ENCODE measurements at places on chromosomes 5 and 9. TPM values are rescaled to one million over a fixed set of nuclear protein-coding genes. Genes with fewer than 3 reads are reported as not detected.

- peak; percentile 77 for DNase-seq
These were observed 1.6 kb downstream of the CEMIP2 start for GRCh38 chr9:71766663-71767062.

GRCh38 chr5:160033546-160034252 lies 24.8 kb downstream of the TTC1 start:
- no peak for DNase-seq

GRCh38 chr5:62450259-62450658 lies 37.7 kb downstream of the IPO11 start:
- DNase-seq, result no peak

DNA sequence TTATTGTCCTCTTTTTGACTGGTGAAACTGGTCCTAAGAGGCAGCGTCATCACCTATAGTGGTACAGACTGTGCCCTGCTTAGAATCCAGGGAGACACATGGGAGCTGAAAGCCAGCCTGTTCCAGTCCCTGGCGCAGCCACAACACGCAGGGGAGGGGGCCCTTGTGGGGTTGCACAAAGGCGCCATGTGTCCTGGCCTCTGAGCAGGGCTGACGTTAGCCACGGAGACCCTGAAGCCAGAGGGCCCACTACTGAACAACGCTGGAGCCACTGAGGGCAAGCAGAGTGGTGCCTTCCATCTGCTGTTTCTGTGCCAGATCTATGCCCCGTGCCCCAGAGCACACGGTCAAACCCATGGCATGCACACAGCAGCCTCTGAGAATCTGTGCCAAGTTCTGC lies 147.3 kb downstream of the ACTL7B start:
- DNase-seq, result no peak

TMOD1 gene
- 0.91 TPM for total RNA-seq

DNA sequence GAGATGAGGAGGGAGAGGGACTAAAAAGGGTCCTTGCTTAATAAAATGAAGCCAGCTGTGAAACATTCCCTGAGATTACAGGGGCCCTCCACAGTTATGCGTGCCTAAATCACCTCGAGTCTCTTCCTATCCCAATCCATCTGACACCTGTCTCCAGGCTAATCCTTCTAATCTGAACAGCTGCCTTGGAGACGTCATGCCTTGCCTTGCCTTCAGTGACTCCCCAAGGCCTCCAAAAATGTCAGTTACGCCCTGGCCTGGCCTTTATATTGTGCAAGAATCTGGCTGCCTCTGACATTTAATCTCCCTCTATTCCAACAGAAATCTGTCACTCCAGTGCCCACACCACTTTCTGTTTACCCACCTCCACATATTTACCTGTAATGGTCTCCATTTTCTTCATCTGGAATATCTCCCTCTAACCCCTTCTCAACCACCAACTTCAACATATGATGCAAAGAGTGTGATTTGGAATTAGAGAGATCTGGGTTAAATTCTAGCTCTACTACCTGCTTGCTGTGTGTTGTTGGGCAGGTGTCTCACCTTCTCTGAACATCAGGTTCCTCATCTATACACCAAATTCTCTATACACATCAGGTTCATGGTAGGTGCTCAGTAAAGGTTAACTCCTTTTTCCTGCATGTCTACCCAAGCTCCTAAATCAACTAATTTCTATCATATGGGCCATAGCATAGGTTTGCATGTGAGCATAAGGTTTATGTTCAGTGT lies 57.9 kb downstream of the PTCD2 start:
- DNase-seq, result no peak

GRCh38 chr5:17192191-17192590 lies 25.2 kb upstream of the BASP1 start:
- DNase-seq, result no peak

FCN2 gene
- total RNA-seq, result not detected

LCN15 gene
- total RNA-seq, result not detected

SMIM15 gene
- 92.8 TPM for total RNA-seq

SGTB gene
- 10.3 TPM for total RNA-seq

DNA sequence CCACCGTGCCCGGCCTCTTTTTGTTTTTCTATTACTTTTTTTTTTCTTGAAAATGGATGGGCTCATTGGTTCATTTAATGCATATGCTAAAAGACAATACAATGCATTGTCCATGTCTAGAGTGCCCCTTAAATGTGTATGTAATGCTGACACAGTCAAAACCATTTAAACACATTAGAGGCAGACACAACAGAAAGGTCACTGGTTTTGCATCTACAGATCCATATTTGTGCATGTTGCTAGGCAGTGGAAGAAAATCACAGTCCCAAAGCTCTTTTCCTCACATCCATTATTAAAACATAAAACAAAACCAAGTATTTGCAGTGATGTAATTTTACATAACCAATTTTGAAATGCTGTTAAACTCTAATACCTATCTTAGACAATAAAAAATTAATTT lies 389.0 kb downstream of the TAF11L14 start:
- DNase-seq, result no peak

DNA sequence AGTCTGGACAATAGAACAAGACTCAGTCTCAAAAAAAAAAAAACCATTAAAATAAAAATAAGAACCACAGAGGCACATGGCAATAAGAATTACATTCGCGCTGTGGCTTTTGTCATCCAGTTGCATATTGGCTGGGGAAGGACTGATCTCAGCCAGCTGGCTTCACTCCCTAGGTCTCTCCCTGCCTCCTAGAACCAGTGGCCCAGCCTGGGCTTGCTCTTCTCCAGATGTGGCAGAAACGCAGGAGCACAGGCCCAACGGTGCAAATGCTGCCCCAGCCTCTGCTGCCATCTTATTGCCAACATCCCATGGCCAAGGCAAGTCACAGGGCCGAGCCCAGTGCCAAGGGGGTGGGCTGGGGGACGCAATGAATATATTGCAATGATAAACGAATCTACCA lies 37.0 kb downstream of the NKX2-5 start:
- DNase-seq, result no peak

ITK gene
- 237 TPM for total RNA-seq

FOXD4L3 gene
- total RNA-seq, result not detected

WNT8A gene
- total RNA-seq, result not detected

PDE6A gene
- not detected for total RNA-seq

DNA sequence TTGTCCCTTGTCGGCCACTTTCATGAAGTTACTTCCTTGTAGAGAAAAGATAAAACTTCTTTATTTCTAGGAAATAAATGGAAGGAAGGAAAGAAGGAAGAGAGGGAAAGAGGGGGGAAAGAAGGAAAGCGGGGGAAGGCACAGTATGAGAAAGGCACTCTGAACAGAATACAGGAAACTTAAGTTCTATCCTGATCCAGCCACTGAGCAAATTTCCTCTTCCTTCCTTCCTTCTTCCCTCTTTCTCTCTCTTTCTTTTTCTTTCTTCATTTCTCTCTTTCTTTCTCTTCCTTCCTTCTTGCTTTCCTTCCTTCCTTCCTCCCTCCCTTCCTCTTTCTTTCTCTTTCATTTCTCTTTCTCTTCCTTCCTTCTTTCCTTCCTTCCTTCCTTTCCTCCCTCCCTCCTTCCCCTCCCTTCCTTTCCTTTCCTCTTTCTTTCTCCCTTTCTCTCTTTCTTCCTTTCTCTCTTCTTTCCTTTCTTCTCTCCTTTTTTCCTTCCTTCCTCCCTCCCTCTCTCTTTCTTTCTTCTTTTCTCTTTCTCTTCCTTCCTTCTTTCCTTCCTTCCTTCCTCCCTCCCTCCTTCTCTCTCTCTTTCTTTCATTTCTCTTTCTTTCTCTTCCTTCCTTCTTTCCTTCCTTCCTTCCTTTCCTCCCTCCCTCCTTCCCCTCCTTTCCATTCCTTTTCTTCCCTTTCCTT lies 240.2 kb upstream of the BRINP1 start:
- no peak for DNase-seq

DNA sequence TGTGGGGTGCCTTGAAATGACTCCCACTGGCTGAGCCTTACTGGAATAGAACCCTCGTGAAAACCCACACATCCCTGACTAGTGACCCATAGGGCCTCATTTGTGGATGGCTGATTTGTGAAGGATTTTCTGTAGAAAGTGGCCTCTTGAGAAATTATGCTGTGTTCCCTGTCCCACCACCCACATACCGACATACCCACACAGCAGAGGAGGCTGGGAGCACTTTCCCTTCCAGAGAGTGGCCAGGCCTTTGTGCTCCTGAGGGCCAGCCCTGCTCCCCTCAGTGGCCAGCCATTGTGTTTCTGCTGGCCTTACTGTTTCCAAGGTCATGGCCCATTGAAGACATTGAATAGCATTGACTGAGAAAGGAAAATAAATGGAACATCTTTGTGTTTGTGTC lies 29.6 kb downstream of the IL9 start:
- DNase-seq, result no peak

GRCh38 chr9:125984461-125984860 lies 237.3 kb downstream of the PBX3 start:
- no peak for DNase-seq

ABL1 gene
- total RNA-seq, result 32.6 TPM

DNA sequence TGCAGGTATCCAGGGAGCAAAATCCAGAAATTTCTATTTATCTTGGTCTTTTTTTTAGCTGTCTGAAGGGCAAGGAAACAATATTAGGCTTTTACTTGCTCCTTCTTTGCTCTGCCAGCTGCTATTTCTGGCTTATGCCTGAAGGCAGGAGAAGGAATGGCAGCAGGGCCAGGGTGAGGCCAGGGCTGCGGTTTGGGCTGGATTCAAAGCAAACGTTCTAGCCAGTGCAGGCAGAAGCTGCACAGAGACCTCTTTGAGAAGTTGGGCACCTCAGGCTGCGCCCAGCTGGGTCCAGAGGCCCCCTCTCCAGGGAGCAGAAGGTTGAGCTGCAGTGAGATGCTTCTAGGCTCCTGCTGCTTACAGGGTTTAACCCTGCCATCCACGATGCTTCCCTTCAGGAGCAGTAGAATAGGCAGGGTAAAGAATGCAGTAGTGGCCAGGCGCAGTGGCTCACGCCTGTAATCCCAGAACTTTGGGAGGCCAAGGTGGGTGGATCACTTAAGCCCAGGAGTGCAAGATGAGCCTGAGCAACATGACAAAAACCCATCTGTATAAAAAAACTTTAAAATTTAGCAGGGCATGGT lies 201.2 kb downstream of the ADCY2 start:
- DNase-seq, result no peak

GRCh38 chr5:2156358-2157059 lies 273.8 kb upstream of the IRX4 start:
- no peak for DNase-seq

GRCh38 chr9:130981002-130981755 lies 27.8 kb upstream of the LAMC3 start:
- no peak for DNase-seq

- no peak for DNase-seq
These were observed 177.6 kb upstream of the PANK3 start for GRCh38 chr5:168756453-168757391.

DNA sequence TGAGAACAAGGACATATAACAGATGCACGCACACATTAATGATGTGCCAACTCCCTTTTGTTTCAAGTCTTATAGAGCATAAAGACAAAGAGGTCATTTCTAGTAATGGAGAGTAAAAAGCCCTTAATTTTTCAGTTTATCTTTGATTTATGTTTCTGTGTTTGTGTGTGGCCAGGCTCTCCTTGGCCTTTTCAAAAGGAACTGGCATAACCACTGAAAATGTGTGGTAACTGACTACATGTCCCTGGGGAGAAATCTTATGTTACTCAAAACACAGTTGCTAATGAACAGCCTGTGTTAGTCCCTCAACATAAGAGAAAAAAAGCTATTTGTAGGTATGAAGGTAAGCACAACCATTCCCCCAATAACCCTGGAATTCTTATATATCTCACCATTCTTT lies 47.6 kb upstream of the SHOC1 start:
- no peak for DNase-seq

GRCh38 chr9:14433351-14434157 lies 119.6 kb upstream of the NFIB start:
- no peak for DNase-seq

DNA sequence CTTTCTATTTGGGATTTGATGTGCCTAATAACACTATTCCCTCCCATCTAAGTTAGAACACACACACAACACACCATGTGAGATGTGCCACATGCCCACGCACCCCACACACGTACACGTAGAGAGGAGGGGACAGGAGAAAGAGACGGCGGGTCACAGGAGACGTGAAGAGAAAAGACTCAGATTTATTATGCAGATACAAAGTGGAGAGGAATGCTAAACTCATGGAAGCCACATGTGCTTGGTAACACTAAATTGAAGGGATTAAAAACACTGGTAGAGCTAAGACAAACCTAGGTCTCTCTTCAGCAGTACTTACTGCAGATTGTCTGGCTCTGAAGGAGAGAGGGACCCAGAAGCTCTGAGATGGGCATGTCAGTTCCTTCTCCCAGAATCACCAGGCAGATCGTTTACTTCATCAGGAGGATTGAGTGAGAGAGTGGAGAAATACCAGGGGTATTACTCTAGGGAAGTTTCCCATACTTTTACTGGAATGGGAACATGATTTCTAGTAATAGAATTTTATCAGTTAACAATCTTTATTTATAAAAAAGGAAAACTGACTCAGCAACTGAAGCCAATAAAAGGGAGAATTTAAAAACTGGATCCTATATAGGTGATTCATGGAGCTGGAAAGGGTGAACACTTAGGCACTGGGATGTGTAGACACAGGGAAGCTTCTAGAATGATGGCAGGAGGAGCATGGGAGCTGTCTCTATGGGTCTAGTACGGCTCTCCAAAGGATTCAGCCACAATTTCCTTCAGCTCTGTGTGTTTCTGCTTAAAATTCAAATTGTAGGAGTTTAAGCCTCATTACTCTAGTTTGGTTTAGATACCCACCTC lies 139.4 kb downstream of the MACIR start:
- no peak for DNase-seq

- DNase-seq, result no peak
These were observed 165.1 kb downstream of the PLK2 start for GRCh38 chr5:58294598-58295305.

DNA sequence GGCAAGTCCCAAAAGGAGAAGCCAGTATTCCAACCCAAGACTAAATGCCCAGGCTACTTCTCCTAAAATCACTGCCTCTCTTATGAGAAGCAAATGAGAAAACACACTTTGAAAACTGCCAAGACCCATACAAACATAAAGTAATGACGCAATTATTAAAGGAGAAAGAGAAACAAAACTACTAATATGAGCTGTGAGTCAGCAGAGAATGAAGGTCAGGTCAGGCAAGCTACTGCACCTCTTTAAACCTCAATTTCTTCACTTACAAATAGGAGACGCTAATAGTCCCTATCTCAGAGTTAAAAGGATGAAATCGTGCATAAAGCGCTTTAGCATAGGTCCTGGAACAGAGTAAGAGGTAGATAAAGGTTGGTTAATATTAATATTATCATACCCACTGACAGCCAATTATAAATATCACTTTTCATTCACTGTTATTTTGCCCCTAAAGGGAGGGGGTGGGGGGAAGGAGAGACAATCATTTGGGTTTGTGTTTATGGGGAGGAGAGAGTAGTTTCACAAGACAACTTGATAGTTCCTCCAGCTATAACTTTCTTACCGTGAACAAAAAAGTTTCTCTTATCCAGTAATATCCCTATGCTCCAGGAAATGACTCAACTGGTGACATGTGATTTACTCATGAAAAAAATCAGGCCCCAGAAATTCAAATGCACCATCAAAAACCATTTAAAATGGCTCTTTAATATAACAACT lies 3.6 kb downstream of the PSMB7 start:
- DNase-seq, result no peak

DNA sequence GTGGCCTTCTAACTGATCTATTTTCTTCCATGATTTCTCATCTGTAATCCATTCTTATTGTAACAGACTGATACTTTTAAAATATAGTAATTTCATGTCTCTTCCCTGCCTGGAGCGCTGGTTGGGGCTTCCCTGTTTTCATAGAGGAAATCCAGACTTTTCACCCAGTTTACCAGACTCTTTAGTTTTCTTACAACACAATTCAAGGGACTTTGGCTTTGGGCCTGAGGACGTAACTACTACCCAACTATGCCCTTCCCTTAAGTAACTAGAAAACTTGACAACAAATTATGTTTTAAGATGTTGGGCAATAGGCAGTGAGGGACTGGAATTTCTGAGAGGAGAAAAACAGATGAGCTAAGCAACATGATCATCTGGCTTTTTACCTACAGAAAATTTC lies 289.6 kb downstream of the FGF10 start:
- DNase-seq, result no peak

Measured in activated CD4-positive, alpha-beta T cell treated with anti-CD3 and anti-CD28 coated beads, Interleukin-2, amount 10 ng/mL, durations not matched to agents 24 days and 14 days (primary cell).